ENCODE measurements at places on chromosomes 16 and 17. TPM values are rescaled to one million over a fixed set of nuclear protein-coding genes. Genes with fewer than 3 reads are reported as not detected.
A peak's percentile ranks its signal among the peaks of the same experiment; 100 is the strongest.

GRCh38 chr17:63950940-63951907 lies 19.1 kb upstream of the CD79B start:
- DNase-seq, result no peak

- no peak for DNase-seq
These were observed 253.6 kb downstream of the CDH13 start for GRCh38 chr16:82880346-82880745.

DNA sequence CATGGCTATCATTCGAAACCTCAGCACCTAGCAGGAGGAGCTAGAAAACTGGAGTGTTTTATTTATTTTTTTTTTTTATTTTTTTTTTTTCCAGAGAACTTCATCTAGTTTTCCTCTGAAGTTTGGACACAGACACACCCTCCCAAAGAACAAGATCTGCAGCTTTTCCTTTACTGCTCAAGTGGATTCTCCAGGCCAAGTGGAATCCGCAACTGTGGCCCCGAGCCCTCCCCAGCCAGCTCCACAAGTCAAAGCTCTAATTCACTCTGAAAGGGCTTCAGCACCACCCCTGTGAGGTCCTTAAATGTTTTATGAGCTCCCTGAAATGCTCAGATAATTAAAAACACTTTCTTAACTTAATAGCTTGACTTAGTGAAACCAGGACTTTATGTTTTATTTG lies 332.1 kb upstream of the DYNLRB2 start:
- no peak for DNase-seq

DNA sequence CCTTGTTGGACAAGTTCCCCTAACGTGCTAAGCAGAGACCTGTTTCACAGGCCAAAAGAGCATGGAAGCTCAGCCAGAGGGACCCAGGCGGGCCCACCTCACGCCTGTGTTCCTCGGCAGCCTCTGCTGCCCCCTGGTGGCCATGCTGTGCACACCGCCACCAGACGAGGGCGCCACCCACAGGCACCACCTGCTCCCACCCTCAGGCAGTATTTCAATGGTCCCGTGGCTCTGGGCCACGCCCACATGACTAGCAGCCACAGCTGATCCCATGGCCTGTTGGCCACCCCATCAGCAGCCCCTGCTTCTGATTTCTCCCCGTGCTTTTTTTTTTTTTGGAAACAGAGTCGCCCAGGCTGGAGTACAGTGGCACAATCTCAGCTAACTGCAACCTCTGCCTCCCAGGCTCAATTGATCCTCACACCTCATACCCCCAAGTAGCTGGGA lies 18.9 kb downstream of the MPG start:
- DNase-seq, result peak; percentile 91

- DNase-seq, result no peak
These were observed 6.0 kb downstream of the ZCCHC14 start for GRCh38 chr16:87486713-87487247.

- no peak for DNase-seq
These were observed 71.1 kb upstream of the MTMR4 start for GRCh38 chr17:58585554-58585953.

DNA sequence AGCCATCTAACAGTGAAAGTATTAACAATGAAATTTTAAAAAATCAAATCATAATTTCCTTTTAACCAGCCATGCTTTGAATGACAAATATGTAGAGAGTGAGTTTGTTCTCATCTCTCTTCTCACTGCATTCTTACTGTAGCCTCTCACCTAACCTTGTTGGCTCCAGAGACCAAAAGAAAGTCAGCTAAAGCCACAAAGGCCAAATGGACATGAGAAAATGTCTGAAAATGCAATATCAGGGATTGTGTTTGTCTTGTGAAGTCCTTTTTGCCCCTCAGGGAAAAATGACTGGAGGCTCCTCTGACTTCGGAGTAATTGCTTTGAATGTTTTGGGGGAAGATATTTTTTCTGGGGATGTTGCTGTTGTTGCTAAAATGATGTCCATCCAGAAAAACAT lies 166.3 kb downstream of the SLC39A11 start:
- DNase-seq, result no peak

DNA sequence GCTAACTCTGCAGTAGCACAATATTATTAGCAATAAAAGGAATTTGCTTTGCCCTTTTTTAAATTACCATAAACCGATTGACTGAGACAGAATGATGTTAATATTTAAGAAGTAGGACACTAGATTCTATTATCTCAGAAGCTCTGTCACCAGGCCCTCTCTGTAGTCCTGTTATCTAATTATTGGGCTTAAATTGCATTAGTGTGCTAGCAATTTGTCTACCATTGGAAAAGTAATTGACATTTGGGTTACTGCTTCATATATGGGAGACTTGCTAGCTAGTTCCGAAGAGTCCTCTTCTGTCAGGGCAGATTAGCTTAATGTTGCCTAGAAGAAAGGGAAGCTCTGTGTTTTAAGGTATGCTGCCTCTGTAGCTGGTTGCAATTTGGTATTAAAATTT lies 1107.3 kb upstream of the EEF2KMT start:
- DNase-seq, result no peak

- no peak for DNase-seq
These were observed 46.5 kb downstream of the GAS7 start for GRCh38 chr17:10151667-10152496.

DNA sequence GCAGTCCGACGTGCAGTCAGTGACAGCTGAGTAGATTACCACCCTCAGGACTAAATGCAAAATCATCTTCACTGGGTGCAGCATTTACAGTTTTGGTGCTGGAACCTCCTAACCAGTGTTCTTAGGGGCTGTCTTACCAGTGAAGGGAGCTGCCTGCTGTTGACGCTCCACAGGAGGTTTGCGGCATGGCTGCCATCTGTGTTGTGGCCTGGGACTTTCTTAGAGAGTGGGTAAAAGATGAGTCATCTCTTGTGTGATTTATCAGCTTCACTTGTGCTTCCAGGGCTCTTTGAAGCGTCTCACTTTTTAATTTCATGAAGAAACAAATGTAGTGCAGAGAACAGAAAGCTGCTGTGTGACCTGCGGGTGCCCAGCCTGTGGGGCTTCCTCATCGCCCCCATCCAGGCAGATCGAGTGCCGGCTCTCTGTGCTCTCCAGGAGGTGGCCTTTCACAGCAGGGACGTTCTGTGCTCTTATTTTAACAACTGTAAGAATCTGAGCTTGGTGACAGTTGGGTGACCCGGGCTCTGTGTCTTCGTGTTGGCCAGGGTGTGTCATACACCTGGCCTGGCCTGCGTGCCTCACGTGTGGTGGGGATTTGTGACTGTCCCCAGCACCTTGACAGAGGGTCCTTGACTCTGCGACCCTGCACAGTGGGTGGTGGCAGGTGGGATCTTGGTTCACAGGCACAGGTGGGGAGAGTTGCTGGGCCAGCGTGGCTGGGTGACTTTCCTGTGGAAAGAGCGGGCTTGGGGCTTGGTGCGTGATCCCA lies 24.3 kb upstream of the ZNF750 start:
- peak; percentile 96 for DNase-seq

GRCh38 chr16:50887500-50888298 lies 145.8 kb downstream of the CYLD start:
- no peak for DNase-seq

- DNase-seq, result no peak
These were observed 165.3 kb downstream of the SALL1 start for GRCh38 chr16:50985733-50986132.

- no peak for DNase-seq
These were observed 14.2 kb downstream of the SNX20 start for GRCh38 chr16:50666658-50667496.

DNA sequence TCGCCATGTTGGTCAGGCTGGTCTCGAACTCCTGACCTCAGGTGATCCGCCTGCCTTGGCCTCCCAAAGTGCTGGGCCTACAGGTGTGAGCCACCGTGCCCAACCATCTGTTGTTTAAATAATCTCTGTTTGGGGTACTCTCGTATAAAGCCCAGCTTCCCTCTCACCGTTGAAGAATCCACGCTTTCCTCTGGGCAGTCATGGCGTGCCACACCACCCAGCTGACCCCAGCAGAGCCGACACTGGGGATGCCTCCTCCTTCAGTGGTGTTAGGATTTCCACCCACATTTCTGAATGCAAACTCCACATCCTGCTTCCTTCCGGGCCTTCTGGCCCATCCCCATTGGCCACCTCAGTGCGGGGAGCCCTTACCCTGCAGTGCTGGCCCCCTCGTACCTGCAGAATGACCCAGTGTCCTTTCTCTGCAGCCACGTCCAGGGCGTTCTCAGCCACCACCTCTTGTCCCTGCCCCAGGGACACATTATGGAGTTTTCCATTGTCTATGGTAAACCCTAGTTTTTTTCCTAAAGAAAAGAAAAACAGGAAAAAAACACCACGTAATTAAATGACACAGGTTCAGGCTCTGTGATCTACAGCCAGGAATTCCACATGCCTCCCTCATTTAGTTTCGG lies 60.4 kb downstream of the PGS1 start:
- DNase-seq, result no peak

- no peak for DNase-seq
These were observed 17.1 kb downstream of the CDH5 start for GRCh38 chr16:66383551-66383950.

- no peak for DNase-seq
These were observed 165.6 kb downstream of the SNX29 start for GRCh38 chr16:12142157-12142556.

DNA sequence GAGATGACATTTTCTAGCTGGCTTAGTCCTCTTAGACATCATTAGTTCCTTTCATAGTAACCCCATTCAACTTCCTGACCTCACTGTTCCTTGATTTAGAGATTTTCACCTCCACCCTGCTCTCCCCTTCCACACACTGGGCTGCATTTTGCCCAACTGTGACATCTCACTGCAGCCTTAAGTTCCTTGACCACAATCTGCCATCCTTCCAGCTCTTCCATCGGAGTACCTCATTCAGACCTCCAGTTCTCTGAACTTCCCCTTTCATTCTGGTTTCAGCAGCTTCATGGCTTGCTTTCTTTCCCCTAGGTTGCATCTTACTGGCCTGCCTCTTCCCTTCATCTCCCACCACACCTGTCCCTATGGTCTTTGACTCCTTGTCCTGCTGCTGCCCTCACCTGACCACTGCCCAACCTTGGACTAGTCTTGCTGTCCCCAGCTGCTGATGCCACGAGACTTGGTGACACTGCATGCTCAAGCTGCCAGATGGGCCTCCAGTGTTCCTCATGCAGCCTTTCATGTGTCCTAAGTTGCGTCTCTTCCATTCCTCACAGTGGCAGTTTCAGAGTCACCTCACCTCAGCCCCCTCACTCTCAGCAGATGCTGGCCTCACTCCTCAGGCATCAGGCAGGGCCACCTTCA lies 40.8 kb downstream of the NUP88 start:
- DNase-seq, result no peak

DNA sequence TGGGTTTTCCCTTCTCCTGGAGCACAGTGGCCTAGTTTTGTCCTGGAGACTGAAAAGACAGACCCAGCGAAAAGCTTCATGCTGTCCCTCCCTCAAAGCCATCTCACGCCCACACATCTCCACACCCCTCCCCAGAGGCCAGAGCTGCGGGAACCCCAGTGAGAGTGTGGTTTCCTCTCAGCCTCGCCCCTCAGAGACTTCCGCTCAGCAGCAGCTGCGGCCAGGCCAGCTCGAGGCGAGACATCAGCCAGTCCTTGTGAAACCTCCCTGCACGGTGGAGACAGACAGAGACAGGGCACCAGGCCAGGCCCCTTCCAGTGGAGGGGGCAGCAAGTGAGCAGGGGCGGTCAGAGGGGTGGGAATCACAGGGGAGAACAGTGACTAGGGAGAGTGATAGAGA lies 77.0 kb upstream of the TNRC6C start:
- peak; percentile 85 for DNase-seq

- DNase-seq, result no peak
These were observed 16.3 kb upstream of the SALL1 start for GRCh38 chr16:51167170-51167895.

GRCh38 chr17:291587-291986 lies 61.0 kb downstream of the RPH3AL start:
- no peak for DNase-seq

GRCh38 chr16:47780213-47780875 lies 319.2 kb downstream of the PHKB start:
- no peak for DNase-seq

DNA sequence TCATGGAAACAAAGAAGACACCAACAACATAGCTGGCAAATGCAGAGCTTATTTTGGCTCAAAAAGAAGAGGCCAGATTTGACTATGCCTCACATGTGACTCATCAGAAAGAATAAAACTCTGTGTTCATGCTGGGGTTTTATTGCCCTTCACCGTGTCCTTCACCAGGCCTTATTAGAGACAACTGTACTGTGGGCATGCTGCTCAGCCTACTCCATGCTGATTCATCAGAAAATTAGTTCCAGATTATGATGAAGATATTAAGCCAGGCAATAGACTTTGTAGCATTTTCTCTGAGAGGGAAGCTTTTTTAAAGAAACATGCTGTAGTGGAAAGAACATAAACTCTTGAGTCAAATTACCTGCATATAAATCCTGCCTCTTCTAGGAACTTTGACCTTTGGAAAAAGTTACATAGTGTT lies 89.8 kb downstream of the CYB561 start:
- DNase-seq, result peak; percentile 82

DNA sequence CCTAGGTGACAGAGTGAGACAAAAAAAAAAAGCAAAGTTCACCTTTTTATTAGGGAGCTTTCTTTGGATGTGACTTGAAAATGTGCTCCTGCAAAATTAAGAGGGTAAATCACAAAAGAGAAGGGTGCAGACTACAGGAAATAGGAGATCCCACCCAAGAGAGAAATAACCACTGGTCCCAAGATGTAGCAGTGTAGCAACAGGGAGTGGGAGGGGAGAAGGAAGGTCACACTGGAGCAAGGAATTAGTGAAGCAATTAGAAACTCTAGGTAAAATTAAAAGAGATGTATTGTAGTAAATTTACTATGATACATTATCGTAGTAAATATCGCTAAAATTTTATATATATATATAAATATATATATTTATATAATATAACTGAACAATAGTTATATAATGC lies 12.3 kb upstream of the SPN start:
- no peak for DNase-seq

DNA sequence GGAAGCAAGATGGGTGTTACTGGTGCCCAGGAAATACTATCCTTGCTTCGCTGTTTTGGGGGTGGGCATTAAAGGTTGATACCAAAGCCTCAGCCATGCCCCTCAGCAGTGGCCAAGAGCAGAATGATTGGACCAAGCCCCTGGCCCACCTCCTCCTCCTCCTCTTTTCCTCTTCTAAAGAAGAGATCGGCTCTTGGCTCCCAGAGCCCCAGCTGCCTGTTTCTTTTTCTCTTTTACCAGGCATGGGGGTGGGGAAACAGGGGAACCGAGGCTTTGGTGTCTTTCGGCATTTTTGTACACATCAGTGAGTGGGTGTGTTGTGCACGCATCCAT lies 5.8 kb downstream of the THRA start:
- DNase-seq, result no peak

GRCh38 chr16:4607841-4608703 lies 6.6 kb downstream of the UBALD1 start:
- no peak for DNase-seq

The GRAP gene
- 0.02 TPM for total RNA-seq

The KRTAP1-1 gene
- not detected for total RNA-seq

The FADS6 gene
- total RNA-seq, result not detected

The IGSF6 gene
- total RNA-seq, result not detected

The KRT32 gene
- total RNA-seq, result not detected

The NPEPPS gene
- total RNA-seq, result 50.3 TPM

The COG4 gene
- 89.4 TPM for total RNA-seq

The MAP1LC3B gene
- 27.4 TPM for total RNA-seq

The KCTD11 gene
- total RNA-seq, result 13.9 TPM

The CCT6B gene
- 4.5 TPM for total RNA-seq

The DPEP3 gene
- total RNA-seq, result not detected

The DOC2A gene
- 1.7 TPM for total RNA-seq

The CDRT4 gene
- not detected for total RNA-seq

The ENPP7 gene
- total RNA-seq, result not detected

The FA2H gene
- total RNA-seq, result 0.03 TPM

The KIF2B gene
- total RNA-seq, result not detected

The SMIM22 gene
- not detected for total RNA-seq

The DNAI2 gene
- total RNA-seq, result not detected

The IRX3 gene
- 7.7 TPM for total RNA-seq

All from A172 (cell line).